ENCODE measurements at places on chromosomes 1 and 21.
A peak's percentile ranks its signal among the peaks of the same experiment; 100 is the strongest.

- no peak for DNase-seq
These were observed 77.0 kb downstream of the ZZZ3 start for GRCh38 chr1:77605246-77606026.

- DNase-seq, result no peak
These were observed 139.1 kb upstream of the CHRM3 start for GRCh38 chr1:239247285-239247684.

- DNase-seq, result no peak
These were observed 57.3 kb upstream of the BCAR3 start for GRCh38 chr1:93738926-93739325.

DNA sequence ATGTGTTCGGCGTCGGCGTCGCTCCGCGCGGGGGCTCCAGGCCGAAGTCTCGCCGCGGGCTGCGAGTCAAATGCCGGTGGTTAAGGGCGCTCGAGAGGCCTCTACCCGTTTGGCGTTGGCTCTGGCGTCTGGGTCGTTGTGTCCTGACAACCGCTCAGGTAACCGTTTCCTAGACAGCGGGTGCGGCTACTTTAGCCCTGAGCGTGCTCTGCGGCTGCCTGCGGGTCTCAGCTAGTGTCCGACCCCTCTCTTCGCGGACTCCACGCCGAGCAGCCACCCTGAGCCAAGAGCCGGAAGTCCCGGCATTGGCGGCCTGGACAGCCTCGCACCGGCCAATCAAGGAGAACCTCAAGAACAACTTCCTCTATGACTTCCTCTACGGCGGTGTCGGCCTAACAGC lies 173.4 kb downstream of the SETD4 start:
- DNase-seq, result no peak

GRCh38 chr1:28301368-28302174 lies 27.3 kb upstream of the MED18 start:
- no peak for DNase-seq

GRCh38 chr1:214075305-214075998 lies 87.7 kb downstream of the PROX1 start:
- no peak for DNase-seq

GRCh38 chr1:59070610-59071009 lies 226.3 kb upstream of the FGGY start:
- peak; percentile 21 for DNase-seq

GRCh38 chr1:14541348-14541747 lies 57.1 kb upstream of the KAZN start:
- DNase-seq, result no peak

DNA sequence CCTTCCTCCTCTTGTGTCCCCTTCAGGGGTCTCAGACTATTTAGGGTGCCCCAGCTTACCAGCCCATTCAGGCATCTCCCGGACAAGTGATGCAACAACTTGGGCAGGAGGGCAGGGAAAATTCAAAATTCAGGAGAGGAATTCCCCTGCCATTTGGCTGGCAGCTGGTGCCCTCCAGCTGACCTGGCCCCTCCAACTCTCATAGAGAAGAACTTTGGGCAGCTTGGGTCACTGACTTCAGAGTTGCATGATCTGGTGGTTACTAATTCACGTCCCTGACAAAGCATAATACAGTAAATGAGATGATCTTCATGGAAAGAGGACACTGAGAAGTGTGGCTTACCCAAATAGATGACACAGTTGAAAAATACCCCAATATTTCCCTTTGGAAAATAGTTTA lies at the start of gene FCAMR:
Gene FCAMR, minus strand, starts transcription at position 15 of the 400 bp plus-strand sequence. CDS start 335 bp downstream, outside the sequence.
- DNase-seq, result no peak

- DNase-seq, result no peak
These were observed 14.6 kb downstream of the SLC35E2B start for GRCh38 chr1:1677718-1678580.

- DNase-seq, result no peak
These were observed 10.7 kb upstream of the OTUD7B start for GRCh38 chr1:150021191-150021694.

DNA sequence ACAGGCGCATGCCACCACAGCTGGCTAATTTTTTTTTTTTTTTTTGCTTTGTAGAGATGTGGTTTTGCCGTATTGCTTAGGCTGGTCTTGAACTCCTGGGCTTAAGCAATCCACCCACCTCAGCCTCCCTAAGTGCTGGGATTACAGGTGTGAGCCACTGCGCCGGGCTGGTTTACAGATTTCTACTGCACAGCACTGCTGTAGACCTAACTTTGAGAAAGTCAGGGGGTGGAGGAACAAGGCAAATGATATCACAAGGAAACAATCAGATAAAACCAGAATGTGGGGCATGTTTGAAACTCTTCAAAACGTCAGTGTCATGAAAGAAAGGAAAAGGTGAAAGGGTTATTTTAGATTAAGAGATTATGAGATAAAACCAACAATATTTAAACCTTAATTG lies 45.3 kb downstream of the URB2 start:
- DNase-seq, result no peak
